ENCODE measurements at places on chromosomes 3 and 15. TPM values are rescaled to one million over a fixed set of nuclear protein-coding genes. Genes with fewer than 3 reads are reported as not detected.

DNA sequence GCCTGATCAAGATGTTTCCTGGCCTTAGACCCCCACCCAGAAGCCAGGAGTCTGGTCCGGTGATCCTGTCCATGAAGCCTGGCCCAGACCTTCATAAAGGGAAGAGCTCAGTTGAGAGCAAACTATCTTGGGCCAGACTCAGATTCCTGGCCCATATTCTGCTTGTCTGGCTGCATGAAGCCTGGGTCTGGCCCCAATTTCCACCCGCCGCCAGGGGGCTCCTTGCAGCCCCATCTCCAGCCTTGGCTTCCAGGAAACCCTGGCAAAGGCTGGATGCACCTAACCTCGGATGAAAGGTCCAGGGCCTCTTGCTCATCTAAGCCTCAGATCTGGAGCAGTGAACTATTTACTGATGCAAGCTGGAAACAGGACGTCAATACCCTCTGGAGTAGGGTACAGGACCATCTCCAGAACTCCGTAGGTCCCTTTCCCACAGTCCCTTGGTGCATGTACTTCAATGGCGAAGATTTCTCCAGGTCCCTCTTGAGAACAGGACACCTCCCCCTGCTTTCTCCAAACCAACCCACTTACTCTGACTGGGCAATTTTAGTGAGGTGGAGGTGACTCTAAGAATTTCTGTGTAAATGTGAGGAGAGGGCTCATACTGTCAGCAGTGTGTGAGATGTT lies 5.6 kb downstream of the FOXL2 start:
- no peak for DNase-seq

The KBTBD12 gene
- total RNA-seq: 0.63 TPM

DNA sequence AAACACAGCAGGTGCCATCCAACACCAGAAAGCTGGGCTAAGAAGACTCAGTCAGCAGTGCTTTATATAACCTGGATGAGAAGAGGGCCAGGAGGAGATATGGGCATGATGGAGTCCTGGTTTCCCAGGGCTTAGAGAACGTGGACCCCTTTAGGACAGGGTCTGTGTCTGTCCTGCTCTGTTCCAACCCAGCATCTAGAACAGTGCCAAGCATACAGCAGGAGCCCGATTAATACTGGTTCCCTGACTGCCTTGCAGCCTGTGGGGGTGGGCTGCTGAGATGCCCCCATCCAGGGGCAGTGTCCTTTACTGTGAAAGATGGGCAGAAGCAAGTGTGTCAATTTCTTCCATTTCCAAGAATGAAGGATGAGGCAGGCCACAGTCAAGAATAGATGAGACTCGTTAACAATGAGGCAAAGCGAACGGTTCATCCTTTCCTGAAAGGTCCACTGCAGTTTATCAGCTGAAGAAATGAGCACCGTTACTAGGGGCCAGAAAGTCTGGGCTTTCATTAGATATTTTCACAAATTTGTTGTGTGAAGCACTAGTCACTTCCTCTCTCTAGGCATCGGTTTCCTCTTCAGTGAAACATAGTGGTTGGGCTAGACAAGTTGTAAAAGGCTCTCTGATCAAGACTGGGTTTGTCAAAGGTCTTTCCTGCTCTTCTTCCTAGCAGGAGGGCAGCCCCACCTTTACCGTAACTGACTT lies 72.0 kb upstream of the HERC1 start:
- DNase-seq: no peak

- DNase-seq: no peak
Measured at GRCh38 chr3:43378066-43378935, 92.0 kb downstream of the SNRK start.

- no peak for DNase-seq
Measured at GRCh38 chr3:121989943-121990342, 32.1 kb downstream of the ILDR1 start.

The SNTN gene
- not detected for total RNA-seq

The THSD4 gene
- total RNA-seq: 11.6 TPM

The B2M gene
- total RNA-seq: 4,386 TPM

DNA sequence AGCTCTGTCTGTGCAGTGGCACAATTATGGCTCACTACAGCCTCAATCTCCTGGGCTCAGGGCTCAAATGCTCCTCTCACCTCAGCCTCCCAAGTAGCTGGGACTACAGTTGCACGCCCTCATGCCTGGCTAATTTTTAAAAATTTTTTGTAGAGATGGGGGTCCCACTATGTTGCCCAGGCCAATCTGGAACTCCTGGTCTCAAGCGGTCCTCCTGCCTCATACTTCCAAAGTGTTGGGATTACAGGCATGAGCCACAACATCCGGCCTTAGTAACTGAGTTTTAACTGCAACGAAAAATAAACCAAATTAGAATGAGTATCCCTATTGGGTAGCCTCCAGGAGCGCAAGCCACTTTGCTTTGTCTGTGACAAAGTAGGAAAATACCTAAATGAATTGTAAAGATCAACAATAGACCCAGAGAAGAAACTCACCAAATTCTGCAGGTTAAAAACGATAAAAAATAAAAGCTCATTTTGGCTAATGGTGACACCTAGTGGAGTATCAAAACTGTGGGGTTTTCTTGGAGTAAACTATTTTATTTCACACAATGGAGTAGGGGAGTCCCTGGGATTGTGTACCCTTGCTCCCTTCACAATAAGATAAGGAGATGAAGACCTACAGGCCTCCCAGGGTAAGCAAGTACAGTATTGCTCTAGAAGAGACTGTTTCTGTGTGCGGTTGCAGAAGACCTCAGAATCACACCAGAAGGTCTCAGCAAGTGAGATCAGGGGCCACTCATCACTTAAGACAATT lies 21.0 kb upstream of the CA12 start:
- no peak for DNase-seq

GRCh38 chr3:159910991-159911663 lies 77.5 kb upstream of the IL12A start:
- no peak for DNase-seq

DNA sequence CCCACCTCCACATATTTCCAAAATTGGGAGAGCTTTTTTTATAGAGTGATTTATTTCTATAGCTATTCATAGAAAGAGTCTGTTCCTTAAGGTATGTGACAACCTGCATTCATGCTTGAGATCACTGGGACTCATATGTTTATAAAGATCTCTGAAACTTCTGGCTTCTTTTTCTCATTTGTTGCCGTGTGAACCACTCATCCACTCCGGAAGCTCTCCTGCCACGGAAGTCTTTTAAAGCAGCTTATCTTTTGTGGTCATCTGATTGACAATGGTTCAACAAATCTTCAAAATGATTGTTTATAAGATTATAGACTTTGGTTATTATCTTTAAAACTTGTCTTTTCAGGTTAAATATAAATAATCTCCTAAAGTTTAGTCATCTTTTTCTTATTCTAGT lies 260.5 kb downstream of the C3orf38 start:
- no peak for DNase-seq

DNA sequence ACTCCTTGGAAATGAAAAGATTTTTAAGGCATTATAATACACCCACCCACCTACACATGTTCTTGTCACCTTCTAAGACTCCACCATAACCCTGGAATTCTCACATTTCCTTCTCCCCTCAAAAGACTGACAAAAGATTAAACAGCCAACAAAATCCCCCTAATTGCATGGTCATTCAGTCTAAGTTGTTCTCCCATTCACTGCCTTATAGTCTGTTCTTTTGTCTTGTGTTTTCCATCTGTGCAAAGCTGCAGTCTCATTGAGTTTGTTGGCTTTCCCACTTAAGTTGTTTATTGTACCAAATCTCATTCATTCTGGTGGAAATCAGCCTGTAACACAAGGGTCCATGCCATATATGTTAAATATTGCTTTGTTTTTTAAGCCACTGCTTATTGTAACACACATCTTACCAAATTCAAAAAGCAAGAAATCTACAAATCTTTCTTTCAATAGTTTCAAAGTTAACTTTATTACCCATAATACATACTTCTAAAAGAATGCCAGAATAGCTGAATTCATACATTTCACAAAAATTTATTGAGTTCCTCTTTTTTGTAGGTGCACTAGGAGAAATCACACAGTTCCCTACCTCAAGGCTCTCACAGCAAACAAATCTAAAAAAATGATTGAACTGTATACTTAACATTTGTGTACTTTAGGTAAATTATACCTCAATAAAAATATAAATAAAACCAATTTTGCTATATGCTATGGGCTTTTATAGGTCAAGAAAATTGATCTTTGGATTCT lies 2.4 kb upstream of the RCN2 start:
- DNase-seq: no peak

The TF gene
- total RNA-seq: 27.3 TPM

The SOX14 gene
- not detected for total RNA-seq

GRCh38 chr3:155416500-155417118 lies 123.1 kb upstream of the STRIT1 start:
- no peak for DNase-seq

- DNase-seq: no peak
Measured at GRCh38 chr15:26967719-26968269, 3.2 kb upstream of the GABRG3 start.

The FRMD5 gene
- 0.13 TPM for total RNA-seq

DNA sequence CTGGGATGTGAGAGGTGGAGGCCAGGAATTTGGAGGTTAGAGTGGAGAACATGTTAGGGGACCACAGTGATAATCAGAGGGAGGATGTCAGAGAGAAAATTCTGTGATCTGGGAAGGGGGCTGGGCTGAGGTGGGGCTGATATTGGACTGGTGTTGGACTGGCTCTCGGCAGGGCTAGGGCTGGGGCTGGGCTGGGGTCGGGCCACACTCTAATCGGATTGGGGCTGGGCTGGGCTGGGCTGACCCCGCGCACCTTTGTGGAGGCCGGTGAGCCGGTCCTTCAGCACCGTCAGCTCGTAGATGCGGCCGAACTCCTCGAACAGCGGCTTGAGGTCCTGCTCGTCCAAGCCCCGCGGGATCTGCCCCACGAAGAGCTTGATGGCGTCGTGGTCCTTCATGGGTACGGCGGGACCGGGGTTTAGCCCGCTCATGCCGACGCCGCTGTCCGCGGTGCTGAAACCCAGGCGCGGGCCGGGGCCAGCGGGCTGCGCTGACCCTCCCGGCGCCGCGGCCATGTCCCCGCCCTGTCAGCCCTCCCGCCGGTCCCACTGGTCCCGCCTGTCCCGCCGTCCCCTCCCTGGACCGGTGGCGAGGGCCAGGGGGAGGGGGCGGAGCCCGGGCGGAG lies 485 bp downstream of the CELF6 start:
- peak; percentile 32 for DNase-seq

- no peak for DNase-seq
Measured at GRCh38 chr3:852033-852432, 240.8 kb upstream of the CNTN6 start.

DNA sequence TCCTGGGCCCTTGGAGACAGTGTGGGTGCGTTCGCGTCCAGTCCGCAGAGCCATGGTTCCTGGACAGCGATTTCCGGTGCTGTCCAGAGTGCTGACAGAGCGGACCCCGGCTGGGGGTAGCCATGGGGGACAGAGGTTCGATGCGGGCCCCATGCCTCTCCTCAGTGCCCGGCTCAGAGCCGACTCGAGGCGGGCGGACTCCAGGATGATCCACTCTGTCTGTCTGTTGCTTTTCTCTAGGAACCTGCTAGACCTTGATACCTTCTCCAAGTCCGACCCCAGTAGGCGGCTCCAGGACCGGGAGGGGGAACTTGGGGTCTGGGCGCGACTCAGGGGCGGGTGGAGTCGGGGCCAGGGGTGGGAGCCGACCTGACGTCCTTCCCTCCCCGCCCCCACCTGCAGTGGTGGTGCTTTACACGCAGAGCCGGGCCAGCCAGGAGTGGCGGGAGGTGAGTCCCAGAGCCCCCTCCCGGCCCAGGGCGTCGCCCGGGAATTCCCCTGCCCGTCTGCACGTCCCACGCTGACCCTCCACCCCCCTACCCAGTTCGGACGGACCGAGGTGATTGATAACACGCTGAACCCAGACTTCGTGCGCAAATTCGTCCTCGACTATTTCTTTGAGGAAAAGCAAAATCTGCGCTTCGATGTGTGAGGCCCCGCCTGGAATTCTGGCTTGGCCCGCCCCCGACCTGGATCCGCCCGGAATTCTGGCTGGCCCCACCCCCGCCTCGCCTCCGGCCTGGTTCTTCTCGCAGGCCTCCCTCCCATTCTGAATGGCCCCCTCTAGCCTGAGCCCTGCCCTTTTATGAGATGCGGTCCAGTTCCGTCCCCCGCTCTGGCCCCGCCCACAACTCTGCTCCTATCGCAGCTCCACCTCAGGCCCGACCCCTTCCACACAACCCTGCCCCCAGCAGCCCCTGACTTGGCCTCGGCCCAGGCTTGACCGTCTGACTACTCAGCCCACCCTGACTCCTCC lies 1.0 kb downstream of the CPNE9 start:
- DNase-seq: no peak

The GOLGA8S gene
- total RNA-seq: not detected

- DNase-seq: peak; percentile 81
Measured at GRCh38 chr3:30606301-30607031, at the start of gene TGFBR2. Gene TGFBR2, plus strand, starts transcription at chr3:30606601. Its CDS starts 283 bp downstream, at chr3:30606884.

DNA sequence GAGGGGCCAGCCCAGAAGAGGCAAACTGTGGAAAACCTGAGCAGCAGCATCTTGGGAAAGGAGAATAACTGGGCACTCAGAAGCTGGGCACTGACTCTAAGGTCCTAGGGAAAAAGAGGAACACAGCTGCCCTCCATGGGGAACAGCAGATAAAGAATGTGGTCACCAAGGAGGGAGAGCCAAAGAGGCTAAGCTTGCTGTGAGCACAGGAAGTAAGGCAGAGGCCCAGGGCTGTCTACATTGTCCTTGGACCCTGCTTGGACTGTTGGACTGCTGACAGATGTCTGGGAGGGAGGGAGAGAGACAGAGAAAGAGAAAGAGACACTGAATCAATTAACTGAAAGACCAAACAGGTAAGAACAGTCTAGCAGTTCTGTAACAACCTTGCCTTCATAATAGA lies 4.5 kb upstream of the MNS1 start:
- DNase-seq: no peak

- no peak for DNase-seq
Measured at GRCh38 chr3:120418866-120419490, 31.8 kb downstream of the FSTL1 start.

DNA sequence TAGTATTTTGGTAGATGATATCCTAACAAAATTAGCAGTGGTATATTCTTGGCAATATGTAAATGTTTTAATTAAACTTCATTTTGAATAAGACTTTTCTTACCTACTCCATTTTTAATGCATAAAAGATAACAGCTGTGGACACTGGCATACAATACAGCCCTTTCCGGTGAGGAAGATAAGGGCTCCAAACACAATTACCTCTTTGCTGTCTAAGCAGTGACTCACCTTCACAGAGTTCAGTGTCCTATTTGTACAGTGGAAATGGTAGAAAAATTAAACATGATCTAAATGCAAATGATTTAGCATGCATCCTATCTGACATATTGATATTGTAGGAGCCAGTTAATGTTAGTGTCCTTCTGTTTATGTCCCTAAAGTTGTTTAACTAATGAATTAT lies 969.4 kb downstream of the PLOD2 start:
- no peak for DNase-seq
